ENCODE measurements at places on chromosomes 4 and X.

- DNase-seq: no peak
Observed at GRCh38 chr4:106806158-106806797, 229.8 kb downstream of the DKK2 start.

- DNase-seq: no peak
Observed at GRCh38 chr4:115969756-115970155, 856.3 kb upstream of the NDST4 start.

- DNase-seq: no peak
Observed at GRCh38 chrX:55663584-55663983, 40.4 kb downstream of the FOXR2 start.

DNA sequence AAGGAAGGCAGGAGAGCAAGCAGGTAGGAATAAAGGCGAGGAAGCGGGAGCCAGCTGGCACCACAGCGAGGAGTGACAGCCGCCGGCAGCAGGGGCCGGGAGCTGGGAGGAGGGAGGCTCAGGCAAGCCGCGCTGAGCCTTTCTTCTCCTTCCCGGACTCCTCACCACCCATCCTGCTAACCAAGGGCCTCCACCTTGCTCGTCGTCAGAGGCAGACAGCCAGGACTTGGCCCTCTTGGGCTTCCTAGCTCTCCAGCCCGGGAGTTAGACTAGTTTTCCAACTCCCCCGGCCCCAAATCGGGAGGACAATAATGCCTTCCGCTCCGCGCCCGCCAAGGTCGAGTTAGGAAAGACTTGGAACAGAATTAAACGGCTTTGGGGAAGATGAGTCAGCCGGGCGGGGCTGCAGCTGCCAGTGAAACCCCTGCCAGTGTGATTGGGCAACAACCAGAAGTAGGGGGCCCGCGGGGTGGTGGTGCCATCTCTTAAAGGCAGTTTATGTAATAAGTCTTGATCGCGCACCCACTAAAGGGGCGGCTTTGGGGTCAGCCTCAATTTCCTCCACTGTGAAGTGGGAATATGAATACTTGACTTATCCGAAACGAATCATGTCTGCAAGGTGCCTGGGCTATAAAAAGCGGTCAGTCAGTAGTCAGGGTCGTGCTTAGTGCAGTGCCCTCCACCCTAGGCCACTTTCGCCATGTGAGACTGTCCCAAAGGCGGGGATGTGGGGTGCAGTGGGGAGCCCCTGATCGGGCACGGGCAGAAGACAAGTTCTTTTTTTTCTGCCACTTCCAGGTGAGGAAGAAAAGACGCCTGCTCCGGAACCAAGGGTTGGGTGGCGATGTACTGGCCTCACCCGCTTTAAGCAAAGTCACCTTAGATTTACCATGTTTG is 6.7 kb upstream of the HSD17B10 start:
- DNase-seq: no peak

DNA sequence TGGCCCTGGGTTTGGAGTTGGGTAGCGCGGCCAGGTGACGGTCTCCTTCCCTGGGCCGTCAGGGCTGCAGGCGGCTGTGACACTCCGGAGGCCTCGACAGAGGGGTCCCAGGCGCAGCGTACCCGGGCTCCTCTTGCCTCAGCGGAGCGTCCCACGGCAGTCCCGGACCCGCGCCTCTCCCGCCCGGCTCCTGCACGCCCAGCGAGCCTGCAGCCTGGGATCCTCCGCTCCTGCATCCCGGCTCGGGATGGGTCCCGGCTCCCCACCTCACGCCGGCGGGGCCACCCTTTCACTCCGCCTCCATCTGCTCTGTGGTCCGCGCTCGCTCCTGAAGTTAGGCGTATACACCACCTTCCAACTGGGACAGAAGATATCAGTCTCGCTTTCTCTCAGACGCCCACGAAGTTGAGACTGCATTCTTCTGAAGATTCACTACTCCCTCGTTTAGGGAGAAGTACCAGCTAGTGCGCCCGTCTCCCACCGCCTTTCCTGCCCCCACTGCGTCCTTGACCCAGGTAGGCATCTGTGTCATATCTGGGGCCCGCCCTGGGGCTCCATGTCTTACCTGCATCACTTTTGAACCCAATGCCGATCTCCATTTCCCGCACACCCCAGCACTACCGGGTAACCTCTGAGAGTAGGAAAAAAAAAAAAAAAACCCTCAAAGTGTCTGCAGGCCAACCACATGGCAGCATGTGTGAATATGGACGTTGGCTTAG is 32.3 kb upstream of the KDR start:
- DNase-seq: no peak

- no peak for DNase-seq
Observed at GRCh38 chr4:952881-953573, 20.3 kb downstream of the DGKQ start.

- no peak for DNase-seq
Observed at GRCh38 chr4:111011458-111011857, 388.6 kb upstream of the PITX2 start.

DNA sequence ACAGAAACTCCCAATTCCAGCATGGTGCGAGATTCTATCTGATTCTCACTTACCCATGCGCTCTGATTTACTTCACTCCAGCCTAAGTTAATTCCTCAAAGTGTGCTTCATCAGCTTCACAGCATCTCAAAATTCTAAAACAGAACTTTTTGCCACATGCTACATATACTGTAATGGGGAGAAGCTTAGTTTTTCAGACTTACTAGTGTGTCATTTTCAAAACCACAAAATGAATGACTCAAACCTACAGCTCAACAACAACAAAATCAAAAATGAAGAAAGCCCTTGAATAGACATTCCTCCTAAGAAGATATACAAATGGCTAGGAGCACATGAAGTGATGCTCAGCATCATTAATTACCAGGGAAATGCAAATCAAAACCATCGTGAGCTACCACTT is 14.9 kb downstream of the IRF2 start:
- DNase-seq: no peak

DNA sequence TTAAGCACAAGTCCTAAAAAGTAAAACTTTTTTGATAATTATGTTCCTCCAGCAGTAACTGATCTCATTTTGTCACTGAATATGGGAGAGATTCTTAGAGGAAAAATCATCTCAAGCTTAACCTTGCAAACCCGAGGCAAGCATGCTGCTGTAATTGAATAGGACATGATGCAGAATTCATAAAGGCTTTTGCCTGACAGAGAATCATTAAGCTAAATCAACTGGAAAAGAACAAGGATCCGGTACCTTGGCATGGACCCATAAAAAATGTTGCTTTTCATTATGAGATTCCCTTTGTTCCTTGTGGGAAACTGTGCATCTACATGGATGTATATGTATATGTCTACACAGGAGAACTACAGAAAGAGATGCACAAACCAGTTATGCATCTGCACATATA is 149.1 kb downstream of the PAPSS1 start:
- no peak for DNase-seq

DNA sequence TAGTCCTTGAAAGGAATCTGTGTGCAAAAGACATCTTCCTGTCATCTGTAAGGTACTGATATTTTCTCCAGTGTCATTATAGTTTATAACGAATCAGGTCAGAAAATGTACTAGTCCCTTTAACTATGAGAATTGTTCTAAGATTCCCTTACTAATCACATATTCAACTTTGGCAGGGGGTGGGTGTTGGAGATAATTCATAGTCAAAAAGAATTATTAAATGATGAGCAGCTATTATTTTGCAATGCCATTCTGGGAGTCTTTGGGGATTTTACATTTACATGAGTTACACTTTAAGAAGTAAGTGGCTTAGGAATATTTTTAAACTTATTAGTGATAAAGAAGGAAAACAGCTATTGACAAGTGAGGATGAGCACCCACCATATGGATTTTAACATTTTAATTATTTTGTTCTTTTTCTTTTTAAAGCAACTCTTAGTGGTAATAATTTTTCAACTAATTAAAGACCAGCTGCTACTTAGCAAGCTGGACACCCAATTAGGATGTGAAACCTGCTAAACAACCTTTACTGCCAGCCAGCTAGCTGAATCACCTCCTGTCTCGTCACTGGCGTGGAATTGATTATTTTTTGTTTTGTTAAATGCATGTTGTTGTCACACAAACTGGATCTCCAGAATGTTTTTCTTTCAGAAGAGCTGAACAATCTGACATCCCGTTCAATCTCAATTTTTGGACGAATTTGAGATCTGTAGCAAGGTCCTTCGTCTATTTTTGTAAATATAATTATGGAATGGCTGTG is 219.2 kb downstream of the ARAP2 start:
- DNase-seq: no peak

GRCh38 chr4:147707892-147708672 is 23.8 kb upstream of the ARHGAP10 start:
- DNase-seq: no peak

DNA sequence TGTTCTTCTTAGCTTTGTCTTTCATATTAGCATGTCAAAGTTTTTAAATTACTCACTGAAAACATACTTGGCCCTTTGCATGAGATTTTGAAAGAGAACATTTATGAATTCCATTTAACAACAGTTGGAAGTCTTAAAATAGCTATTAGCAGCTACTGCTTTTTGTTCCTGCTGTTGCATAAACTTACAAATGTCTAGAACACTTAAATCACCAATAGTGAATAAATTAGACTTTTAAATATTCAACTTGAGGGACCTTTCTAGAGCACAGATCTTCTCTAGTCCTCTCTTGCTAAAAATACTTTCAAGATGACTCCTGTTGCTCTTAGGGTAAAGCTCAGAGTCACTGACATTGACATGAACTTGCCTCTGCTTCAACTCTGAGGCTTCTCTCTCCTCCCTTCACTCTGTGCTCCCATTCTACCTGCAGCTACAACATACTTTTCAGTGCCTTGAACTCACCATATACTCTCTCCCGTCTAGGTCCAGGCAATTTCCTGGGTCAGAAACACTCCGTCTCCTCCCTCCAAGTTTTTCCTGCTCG is 15.8 kb upstream of the TXK start:
- no peak for DNase-seq
